ENCODE measurements at places on chromosomes 7 and 10.

GRCh38 chr7:1667566-1668395, 2.3 kb upstream of the ELFN1 start:
- no peak for DNase-seq

- DNase-seq: peak; percentile 76
Measured at GRCh38 chr10:34638406-34639054, 176.6 kb downstream of the PARD3 start.

DNA sequence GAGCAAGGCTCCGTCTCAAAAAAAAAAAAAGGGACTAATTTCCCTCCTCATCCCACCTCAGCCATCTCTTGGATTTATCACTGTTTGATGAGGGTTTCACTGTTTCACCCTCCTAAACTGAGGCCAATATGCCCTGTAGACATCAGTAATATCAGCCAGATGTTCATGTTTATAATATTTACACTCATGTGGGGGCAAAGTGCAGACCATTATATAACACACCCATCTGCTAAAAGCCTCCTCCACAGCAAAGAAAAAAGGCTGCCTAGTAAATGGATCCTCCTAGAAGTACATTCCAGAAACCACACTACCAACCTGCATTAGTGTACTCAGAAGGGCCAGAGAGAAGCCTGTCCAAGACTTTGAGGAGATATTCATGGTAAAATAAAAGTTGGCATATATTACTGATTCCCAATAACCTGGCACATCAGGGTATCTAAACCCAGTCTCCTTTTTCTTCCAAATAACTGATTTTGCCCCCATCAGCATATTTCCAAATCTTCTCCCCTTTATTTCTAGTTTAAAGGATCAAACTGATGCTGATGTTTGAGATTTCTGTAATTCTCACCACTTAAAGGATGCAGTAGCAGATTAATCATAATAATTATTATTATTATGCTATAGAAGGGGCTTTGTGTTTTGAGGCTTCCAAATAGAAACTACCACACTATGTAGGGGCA, 55.1 kb downstream of the LGI1 start:
- no peak for DNase-seq

DNA sequence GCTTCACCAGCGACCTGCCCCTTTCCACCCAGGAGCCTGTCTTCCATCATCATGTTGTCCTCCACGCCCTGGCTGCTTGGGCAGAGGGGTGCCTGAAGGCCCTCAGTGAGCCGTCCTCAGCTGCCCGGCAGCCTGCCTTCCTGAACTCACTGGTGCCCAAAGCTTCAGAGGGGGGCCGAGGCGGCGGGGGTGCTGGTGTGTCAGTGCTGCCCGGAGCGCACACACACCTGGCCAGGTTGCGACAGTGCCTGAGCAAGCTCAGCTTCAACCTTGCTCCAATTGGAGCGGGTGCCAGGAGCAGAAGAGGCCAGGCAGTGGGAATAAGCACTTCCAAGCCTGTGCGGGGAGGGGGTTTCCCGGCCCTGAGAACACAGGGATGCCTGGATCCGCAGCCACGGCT, 566.3 kb downstream of the INHBA start:
- no peak for DNase-seq

DNA sequence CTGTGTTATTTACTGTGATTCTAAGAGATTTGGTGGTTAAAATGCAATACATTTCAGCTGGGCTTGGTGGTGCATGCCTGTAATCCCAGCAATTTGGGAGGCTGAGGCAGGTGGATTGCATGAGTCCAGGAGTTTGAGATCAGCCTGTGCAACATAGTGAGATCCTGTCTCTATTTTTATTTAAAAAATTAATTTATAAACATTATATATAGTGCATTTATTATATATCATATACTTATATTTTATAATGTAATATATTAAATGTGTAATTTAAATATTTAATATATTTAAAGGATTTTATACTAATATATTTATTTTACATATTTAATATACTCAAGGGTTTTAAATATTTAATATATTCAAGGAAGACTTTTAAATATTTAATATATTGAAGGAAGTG, 402.8 kb upstream of the PCDH15 start:
- no peak for DNase-seq

GRCh38 chr10:77421591-77421990, 216.0 kb downstream of the KCNMA1 start:
- no peak for DNase-seq

- no peak for DNase-seq
Measured at GRCh38 chr10:100723180-100723579, 22.2 kb upstream of the PAX2 start.

DNA sequence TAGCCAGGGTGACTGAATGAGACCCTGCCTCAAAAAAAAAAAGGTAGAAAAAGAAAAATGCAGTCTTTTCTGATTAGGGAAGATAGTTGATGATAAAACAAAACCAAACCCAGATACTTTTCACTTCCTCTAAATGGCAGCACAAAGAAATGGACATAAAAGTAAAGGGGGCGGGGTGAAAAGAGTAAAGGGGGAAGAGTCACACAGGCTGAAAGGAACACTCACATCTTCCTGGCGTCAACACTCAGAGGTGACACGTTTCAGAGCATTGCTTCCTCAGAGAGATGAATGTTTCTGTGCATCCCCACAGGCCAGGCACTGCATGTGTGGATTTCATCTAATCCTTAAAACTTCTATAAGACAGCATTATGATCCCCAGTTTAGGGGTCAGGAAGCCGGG, 81.2 kb downstream of the HIPK2 start:
- no peak for DNase-seq

DNA sequence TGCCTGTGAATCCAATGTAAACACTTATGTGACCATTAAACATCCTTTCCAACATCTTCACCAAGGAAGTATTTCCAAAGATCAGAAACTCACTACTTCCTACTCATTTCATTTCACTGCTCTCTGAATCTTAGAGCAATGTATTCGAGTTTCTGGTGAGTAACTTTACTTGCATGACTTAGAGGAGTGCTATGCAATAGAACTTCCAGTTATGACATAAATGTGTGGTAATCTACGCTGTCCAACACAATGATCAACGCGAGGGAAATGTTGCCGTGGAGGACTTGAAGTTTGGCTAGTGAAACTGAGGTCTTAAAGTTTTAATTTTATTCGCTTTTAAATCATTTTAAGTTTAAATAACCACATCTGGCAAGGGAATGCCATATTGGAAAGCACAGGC, 1326.3 kb downstream of the XPNPEP1 start:
- DNase-seq: no peak

GRCh38 chr7:106871793-106872571, 6.9 kb downstream of the PIK3CG start:
- no peak for DNase-seq

GRCh38 chr10:79226391-79227245, 120.7 kb upstream of the PPIF start:
- DNase-seq: no peak

GRCh38 chr7:74542558-74543117, 88.9 kb downstream of the GTF2IRD1 start:
- DNase-seq: no peak

DNA sequence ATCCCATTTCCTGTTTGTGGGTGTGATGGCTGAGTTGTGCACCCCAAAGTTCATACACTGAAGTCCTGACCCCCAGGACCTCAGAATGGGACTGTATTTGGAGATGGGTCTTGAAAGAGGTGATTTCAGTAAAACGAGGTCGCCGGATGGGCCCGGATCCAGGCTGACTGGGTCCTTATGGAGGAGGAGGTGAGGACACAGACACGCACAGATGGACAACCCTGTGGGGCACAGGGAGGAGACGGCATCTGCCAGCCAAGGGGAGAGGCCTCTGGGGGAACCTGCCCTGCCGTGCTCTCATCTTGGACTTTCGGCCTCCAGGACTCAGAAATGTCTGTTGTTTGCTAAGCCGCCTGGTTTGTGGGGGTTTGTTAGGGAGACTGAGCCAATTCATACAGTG, 61.1 kb downstream of the PTPRN2 start:
- no peak for DNase-seq

GRCh38 chr7:25481891-25482290, 253.6 kb upstream of the NPVF start:
- no peak for DNase-seq

DNA sequence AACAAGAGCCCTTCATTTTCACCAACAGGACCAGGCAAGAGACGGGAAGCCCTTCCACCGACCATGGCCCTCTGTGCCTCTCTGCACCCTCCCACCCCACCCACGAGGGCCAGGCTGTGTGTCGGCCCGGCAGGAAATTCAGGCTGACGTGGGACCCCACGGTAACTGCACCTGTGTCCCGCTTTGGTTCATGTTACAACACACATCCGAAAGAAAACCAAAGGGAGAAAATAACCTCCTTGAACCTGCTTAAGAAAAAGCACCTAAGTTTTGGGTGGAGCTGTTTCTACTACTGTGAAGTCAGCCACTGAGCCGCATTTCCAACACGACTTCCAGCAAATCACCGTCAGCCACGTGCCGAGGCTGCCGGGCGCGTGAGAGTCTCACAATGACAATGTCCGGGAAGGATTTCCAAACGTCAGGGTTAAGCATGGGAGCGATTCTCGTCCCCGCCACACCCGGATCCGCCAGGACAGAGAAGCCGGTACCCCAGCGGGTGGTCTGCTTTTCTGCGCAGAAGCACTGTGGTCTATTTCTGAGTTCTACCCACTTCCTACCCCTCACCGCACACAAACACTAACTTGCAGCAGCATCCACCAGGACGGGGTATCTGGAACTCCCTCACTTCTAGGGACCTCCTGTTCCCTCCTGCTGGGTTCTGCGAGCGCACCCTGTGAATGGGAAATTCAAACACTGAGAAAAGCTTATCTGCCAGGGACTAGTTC, 36.6 kb downstream of the AMZ1 start:
- DNase-seq: no peak

DNA sequence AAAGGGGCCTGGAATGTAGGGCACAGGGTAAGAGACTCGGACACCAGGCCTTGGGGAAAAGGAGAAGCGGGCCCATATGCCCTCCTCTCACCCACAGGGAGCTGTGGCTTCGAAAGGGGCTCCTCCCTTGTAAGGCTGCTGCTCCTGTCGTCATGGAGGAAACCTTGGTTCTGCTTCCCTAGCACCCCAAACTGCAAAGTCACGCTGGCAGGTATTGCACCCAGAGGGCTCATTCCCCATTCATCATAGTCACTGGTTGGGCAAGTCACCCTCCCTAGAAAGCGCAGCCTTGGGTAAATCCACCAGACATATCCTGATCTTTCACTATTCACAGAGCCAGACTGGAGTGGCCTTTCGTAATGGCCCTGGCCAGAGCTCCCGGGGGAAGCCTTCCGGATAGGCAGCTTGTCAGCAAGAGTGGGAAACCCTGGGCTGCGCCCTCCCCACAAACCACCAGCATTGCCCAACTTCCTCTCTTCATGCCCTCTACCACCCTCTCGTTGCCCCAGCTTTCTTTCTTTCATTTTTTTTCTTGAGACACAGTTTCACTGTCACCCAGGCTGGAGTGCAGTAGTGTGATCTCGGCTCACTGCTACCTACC, 121.0 kb downstream of the HIP1 start:
- DNase-seq: peak; percentile 88

DNA sequence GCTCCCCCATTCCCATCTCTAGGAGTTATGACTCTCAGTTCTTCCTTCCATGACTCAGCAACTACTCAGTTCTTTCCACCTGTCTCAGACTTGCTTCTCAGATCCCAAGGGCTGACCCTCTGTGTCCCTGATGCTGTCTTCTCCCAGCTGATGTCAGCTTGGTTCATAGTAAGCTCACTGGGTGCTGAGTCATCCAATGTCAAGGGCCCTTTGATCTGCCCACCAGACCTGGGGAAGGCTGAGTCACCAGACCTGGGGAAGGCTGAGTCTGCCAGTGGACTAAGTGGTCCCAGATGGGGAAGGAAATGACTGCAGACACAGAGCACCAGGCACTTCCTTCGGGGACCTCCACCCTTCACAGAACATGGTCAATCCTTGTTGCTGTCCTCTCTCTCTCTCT, 76.1 kb upstream of the ZEB1 start:
- DNase-seq: peak; percentile 58

DNA sequence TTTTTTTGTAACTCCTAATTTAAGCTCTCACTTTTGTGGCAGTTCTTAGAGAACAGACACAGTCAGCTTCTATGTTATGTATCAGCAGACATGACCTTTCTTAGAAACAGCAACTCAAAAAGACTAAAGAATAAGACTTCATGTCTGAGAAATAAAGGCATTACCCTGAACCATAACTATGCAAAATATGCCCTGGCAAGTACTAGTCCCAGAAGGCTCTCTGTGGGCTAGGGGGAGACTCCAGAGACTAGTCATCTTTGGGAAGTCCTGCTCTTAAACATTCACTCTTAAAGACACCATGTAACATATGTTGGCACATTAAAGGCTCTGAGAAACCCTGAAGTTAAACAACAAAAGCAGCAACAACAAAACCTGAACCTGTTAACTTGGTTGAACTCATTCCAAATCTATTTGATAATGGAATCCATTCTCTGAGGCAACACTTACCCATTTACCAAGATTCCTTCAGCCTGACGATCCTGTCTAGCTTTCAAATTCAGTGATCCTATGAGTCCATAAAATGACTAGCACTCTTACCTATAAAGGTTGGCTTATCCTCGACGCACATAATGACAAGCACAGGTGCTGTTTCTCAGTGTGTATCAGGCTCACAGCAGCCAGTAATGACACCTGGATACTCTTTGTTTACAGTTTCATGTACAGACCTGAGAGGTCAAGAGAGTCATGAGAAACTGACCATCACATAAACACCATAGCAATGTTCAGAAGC, 62.3 kb downstream of the OSBPL3 start:
- DNase-seq: no peak

DNA sequence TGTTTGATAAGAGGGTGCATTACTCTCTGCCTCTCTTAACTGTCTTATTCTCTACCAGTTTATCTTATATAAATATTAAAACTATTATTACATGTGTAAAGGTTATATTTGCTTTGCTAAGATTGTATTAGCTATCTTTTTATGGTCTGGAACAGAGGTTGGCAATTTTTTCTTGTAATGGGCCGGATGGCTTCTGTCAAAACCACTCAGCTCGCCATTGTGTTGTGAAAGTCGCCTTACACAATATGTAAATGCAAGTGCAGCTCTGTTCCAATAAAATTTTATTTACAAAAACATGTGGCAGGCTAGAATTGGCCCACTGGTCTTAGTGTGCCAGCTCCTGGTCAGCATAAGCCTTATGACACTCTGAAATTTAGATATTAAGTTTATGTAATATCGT, 185.8 kb downstream of the SDK1 start:
- no peak for DNase-seq

DNA sequence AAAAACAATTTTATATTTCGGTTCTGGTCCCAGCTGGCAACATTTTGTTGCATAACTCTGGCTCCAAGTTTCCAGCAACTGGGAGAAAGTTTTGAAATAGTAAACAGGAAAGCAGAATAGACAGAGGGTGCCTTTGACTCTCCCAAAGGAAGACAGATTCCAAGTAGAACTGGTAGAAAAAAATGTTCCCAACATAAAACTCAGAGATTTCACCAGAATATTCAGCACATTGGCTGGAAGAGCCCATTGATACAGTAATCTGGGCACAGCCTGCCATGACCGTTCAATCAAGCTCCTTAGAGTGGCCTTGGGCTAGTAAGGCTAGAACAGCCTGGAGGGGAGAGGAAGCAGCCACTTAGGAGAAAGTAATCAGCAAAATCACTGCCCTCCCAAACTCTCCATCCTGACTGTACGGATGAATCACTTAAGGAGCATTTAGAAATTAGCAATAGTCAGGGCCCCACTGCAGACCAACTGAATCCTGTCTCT, 120.4 kb downstream of the CUBN start:
- DNase-seq: no peak
